Epithelial cell of prostate (primary cell): ENCODE measurements at places on chromosomes 1 and 21.

GRCh38 chr1:33928251-33928650 is 64.4 kb downstream of the HMGB4 start:
- DNase-seq: no peak

GRCh38 chr1:86119214-86119764 is 37.3 kb downstream of the COL24A1 start:
- DNase-seq: no peak

DNA sequence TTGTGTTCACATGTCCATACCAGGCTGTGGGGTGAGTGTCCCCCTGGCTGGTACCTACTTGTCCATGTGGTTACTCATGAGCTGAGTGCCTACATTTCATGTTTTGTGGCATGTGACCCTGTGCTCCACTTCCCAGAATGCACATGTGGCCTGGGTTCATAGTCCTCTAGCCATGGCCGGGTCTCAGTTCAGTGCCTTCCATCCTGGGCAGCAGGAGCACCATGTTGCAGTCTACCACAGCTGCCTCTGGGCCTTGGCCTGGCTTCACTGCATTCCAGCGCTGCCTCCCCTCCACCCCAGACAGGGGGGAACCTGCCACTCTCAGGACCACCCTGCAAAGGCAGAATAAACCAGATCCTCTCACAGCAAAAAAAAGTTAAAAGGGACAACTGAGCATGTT is 5.5 kb downstream of the CEPT1 start:
- no peak for DNase-seq

DNA sequence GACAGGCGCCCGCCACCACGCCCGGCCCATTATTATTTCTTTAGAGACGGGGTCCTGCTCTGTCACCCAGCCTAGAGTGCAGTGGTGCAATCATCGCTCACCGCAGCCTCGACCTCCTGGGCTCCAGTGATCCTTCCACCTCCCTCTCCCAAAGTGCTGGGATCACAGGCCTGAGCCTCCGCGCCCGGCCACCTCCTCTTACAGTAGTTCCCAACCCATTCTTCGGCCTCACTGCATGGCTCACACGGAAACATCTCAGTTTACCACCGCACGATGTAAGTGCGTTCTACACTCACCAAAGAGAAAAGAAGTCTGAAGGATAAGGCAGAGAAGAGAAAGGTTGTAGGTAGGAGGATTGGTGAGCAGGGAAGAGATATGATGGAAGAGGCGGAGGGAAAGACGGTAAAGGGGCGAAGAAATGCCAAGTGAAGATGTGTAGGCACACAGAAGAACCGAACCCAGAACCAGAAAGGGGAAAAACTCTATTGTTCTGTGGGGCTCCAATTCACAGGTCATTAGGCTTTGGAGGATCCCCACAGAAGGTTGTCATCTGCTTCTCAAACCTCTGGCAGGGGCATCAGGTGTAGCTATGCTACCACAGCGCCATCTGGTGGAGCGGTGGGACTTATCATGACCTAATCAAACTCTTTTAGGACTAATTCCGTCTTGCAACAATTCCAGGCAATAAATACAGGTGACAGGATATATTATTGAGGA is 504.2 kb downstream of the SMYD3 start:
- no peak for DNase-seq

GRCh38 chr1:178055093-178055492 is 38.8 kb upstream of the RASAL2 start:
- DNase-seq: no peak

GRCh38 chr1:92298213-92298572 is 594 bp downstream of the GLMN start:
- DNase-seq: no peak
